ENCODE measurements at places on chromosomes 6 and 20.

DNA sequence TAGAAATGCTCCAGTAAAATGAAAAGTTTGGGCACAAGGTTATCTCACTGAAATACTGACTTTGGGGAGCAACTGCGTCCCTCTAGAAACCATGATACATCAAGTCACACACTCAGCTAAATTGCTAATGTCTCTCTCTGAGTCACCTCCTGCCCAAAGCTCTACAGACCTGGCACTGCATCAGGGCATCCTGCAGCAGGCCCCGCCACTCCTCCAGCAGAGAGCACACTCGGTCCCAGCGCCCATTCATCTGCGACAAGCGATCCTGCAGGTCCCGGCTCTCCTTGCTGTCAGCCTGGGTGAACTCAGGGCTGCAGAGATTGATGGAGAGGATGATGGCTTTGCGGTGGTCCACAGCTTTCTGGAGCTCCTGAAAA is 329.0 kb downstream of the ESR1 start:
- no peak for DNase-seq

DNA sequence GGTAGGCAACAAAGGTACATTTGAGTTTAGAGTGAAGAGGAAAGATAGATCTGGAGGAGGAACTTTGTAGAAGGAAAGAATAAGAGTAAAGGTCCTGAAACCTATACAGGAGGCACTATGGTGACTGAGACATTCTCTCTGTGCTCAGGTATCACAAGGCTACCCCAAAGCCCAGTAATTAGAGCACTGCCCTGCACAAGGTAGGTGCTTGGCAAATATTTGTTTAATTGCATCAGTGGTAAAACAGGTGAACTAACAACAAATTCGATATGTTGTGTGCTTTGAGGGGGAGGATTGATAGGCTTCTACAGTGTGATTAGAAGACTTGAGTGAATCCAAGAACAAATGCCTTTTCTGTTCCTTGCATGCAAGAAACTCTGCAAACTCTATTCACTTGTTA is 6.8 kb upstream of the TSHZ2 start:
- DNase-seq: no peak

DNA sequence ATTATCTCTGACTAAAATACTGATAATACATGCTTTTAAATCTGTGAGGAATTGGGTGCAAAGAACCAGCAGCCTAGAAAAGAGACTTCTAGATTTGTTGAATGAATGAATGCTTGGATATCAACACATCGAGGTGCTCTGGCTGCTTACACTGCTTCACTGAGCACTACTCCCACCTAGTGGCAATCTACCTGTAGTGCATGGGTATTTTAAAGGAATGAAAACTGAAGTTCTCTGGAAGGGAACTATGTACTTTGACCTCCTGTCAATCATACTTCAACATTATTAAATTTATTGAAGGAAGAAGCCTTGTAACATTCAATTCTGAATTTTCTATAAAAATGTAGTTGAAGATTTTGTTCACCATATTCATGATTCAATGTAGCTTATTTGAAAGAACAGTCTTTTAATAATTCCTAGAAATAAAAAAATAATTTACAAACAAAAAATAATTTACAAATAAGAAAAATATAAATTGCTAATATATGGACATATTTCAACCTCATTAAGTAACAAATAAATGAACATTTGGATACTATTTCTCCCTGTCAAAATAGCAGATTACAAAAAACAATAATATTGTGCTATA is 111.2 kb upstream of the MMS22L start:
- DNase-seq: no peak

GRCh38 chr6:52603000-52603795 is 26.3 kb upstream of the TRAM2 start:
- no peak for DNase-seq

- DNase-seq: no peak
Observed at GRCh38 chr6:34516391-34517324, 39.5 kb downstream of the SPDEF start.

DNA sequence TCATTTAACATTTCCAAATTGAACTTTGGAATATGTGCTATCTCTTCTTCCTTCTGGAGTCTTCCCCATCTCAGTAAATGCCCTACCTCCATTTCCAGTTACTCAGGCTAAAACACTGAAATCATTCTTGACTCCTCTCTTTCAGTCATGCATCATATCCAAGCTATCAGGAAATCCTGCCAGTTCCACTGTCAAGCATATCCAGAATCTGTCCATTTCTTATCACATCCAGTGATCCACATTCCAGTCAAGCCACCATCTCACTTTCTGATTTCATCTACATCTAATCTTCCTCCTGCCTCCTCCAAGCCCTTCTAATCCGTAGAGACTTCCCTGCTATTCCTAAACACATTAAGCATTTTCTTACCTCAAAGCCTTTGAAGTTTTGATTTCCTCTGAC is 15.3 kb upstream of the TBC1D32 start:
- no peak for DNase-seq

- no peak for DNase-seq
Observed at GRCh38 chr6:145045582-145045981, 689.7 kb downstream of the EPM2A start.

GRCh38 chr6:43761666-43762409 is 8.2 kb upstream of the VEGFA start:
- no peak for DNase-seq
